ENCODE measurements at places on chromosomes 3 and 15.

GRCh38 chr3:40731445-40731844 lies 206.7 kb downstream of the ZNF621 start:
- no peak for DNase-seq

DNA sequence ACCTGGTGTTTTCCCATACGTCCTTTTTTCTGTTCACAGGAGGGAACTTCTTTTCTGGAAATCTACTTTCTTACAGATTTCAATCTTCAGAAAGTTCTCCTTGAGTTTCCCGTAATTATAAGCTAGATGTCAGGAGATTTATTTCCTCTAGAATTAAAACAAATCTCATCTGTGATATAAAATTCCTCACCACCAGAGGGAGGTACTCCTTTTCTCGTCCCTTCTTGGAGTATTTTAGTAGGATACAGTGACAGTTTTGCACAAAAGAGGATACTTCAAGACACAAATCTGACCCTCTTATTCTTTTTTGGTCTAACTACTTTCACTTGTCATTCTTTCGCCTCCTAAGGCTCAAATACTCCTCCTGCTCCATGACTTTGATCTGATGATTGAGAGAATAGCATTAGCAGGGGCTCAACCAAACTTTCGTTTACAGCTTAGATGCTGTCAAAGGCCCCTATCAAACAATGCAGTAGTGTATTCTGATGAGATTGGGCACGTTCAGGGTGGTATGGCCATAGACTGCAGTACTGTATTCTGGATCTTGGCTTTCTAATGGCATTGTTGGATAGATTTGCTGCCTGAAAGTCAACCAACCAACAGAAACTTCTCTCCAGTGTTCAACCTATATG lies 38.0 kb downstream of the TMEM41A start:
- no peak for DNase-seq

GRCh38 chr15:76327191-76328105 lies 9.1 kb upstream of the ISL2 start:
- no peak for DNase-seq

- no peak for DNase-seq
Observed at GRCh38 chr15:83380682-83381081, 66.5 kb upstream of the SH3GL3 start.

DNA sequence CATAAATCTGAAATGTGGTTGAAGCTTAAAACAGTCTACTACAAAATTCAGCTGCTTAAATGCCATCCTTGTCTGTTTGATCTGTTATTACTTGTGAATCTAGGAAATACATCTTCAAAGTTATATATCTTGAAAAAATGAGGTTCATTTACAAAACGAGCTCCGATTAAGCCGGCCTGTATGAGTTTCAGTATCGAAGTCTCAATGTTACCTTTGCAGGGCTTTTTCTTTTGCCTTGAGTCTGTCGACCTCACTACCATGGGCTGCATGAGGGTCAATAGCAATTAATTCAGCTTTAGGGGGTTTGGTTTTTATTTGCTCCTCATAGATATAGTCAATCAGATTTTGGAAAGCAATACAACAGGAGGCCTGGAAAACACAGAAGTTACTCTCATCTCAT lies 23.2 kb downstream of the ERICH6 start:
- DNase-seq: no peak

DNA sequence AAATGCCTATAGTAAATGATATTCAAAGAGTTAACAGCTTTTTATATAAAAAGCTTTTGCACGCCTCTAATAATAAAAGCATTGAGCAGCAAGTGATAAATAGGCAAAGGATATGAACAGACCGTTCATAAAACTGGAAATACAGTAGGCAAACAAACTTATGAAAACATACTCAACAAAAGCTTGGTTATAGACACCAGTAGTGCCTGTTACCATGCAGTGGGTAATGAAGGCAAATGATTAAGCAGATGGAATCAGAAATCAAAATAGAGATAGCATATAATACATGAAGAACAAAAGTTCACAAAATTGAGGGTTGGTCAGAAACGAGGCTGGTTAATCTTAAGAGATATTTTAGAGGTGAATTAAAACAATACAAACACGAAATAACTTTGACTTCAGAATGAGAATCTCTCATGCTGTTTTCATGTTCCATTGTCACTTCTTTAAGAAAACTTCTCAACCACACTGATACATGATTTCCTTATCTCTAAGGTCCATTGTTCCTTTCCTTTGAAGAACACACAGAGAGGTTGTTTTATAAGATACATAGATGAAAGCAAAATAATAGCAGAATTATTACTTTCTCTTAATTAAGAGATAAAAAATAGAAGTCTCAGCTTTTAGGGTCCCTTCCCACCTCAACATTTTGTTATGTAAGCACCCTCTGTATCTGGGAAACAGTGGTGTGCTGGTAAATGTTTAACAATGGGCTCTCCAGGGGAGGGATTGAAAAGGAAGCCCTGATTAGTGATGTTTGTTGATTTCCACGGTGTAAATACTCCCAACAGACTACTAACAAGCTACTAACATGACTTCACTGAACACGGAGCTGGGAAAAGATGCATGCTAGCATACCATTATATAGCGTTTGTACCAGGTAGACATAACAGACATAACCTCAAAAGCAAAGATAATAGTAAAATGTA lies 12.6 kb downstream of the RASGRP1 start:
- DNase-seq: no peak

GRCh38 chr15:40439960-40440742 lies 602 bp upstream of the BAHD1 start:
- peak; percentile 46 for DNase-seq

- DNase-seq: no peak
Observed at GRCh38 chr3:2579206-2579605, 480.5 kb downstream of the CNTN4 start.

DNA sequence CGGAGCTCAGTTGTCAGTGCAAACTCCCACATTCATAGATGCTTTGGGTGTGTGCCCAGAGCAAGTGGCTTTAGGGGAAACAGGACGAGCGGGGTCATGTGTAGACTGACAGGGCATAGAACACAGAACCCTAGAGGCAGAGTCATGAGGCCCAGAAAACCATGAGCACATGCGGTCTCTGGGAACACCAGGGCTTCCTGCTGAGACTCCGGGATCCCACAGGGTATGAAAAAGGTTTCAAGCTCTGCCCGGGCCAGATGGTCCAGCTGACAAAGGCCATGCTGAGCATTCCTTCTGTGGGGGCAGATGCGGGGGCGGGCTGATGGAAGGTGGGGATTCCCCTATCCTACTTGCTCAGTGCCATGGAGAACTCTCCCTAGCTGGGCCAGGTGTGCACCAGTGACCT lies 44.8 kb downstream of the ROPN1B start:
- no peak for DNase-seq

GRCh38 chr15:51048308-51048707 lies 46.4 kb downstream of the TNFAIP8L3 start:
- DNase-seq: no peak

DNA sequence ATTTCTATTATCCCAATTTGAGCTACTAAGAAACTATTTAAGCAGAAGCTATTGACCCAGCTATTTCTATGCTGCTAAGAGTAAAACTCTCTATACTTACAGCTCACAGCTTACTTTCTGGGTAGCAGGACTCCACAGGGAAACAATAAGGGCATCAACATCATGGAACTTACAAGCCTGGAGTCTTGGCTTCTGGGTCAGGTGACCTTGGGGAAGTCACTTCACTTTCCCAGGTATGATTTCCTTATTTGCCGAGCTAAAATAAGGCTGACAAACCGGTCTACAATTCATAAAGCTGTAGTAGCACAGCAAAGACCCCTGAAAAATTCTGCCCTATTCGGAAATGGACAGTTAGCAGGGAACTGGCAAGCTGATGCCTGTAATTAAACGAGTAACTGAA lies 278.3 kb upstream of the NR2F2 start:
- DNase-seq: no peak

DNA sequence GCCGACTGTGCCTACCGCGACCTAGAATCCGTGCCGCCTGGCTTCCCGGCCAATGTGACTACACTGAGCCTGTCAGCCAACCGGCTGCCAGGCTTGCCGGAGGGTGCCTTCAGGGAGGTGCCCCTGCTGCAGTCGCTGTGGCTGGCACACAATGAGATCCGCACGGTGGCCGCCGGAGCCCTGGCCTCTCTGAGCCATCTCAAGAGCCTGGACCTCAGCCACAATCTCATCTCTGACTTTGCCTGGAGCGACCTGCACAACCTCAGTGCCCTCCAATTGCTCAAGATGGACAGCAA lies 1.4 kb downstream of the ISLR start:
- no peak for DNase-seq

- DNase-seq: no peak
Observed at GRCh38 chr3:184662187-184662586, 49.7 kb downstream of the MAGEF1 start.

DNA sequence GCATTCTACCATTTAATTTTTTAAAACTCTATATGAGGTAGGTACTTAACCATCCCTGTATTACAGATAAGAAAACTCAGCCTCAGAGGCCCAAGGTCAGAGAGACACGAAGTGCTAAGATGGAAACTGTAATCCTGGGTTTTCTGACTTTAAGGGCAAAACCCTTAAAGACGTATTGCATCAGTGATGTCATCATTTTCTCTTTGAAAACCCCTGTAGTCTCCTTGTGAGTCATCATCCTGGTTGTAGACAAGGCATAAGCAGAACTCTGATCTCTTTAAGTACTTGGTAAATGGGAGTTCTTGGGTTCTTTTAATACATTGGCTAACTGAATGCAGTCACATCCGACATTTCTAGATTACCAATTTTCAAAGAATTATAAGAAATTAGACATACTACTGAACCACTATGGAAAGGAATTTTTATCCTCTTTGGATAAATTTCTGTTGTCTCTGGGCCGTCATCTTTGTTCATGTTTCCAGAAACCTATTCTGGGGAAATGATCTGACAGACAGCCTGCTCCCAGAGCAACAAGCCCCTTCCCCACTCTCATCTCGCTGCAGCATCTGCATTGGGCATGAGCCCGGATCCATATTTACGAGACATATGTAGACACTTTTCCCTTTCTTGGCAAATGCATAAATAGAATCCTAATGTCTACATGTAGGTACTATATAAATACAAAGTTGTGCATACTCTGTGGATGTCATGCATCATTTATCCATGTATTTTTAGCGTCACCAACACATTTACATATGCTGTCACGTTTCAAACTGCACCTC lies 48.7 kb upstream of the MDFIC2 start:
- no peak for DNase-seq

GRCh38 chr3:9295007-9295406 lies 45.6 kb upstream of the SRGAP3 start:
- DNase-seq: no peak

DNA sequence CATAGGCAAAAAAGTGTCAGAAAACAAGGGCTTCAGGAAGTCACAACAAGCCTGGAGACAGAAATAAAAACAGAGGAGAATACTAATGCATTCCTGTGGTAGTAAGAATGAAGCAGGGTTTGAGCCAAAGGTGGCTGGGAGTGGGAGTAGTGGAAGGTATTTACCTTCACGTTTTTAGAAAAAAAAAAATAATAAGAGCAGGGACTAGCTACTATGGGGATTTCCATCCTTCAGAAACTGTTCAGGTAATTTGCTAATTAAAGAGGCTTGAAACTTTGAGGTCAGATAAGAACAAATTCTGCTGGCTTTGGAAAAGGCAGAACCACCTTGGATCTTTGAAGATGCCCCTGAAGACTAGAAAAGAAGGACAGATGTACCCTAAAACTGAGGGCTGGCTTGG lies 18.4 kb downstream of the ILDR1 start:
- no peak for DNase-seq

- no peak for DNase-seq
Observed at GRCh38 chr3:69384326-69384725, 1.6 kb downstream of the FRMD4B start.

- no peak for DNase-seq
Observed at GRCh38 chr15:42937143-42937542, 16.6 kb upstream of the TTBK2 start.

GRCh38 chr3:161999846-162000245 lies 503.2 kb downstream of the OTOL1 start:
- no peak for DNase-seq

- DNase-seq: no peak
Observed at GRCh38 chr3:60574046-60574769, 677.0 kb downstream of the FHIT start.

- no peak for DNase-seq
Observed at GRCh38 chr3:138901567-138901966, 45.4 kb downstream of the FOXL2 start.

- no peak for DNase-seq
Observed at GRCh38 chr15:53978253-53978906, at the start of gene UNC13C. Gene UNC13C (plus strand): TSS chr15:53978441. CDS start chr15:54012904, 34,463 bp downstream.

DNA sequence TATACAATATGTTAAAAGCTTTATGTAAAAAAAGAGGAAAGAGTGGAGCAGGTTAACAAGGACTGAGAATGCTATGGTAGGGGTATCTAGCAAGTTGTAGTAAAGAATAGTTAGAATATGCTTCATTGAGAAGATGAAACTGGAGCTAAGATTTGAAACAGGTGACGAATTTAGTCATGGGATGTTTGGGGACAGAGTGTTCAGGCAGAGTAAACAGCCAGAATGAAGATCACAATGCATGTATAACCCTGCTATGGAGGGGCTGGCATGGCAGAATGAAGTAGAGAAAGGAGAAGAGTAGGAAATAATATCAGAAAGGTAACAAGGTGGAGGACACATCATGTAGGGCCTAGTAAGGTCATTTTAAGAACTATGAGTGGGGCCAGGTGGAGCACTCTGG lies 72.0 kb downstream of the BTD start:
- DNase-seq: no peak

DNA sequence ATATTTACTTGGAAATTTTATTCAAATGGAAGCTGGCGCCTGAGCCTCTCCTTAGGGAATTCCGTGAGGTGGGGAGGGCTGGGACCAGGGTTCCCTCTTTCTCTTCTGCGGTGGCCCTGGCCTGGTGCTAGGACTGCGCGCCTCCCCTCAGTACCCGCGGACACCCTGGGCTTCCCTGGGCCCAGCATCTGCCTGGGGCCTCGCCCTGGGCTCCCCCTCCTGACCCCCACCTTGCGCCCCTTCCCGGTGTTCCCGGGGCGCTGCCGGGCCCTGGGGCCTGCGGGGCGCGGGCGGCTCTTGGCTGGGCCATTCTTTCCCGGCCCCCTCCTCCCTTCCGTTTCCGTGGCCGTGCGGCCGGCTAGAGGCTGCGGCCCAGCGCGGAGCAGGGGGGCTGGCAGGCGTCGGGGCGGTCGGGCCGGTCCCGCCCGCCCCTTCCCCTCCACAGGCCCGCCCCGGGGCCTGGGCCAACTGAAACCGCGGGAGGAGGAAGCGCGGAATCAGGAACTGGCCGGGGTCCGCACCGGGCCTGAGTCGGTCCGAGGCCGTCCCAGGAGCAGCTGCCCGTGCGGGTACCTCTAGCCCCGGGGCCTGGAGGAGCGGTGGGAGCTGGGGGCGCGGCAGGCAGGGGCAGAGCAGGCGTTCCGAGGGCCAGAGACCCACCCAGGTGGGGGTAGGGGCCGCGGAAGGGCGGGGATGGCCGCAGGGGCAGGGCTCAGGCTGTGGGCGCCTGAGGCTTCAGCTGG lies at the start of gene FES:
Gene FES, plus strand, starts transcription at position 529 of the 743 bp plus-strand sequence. CDS start 542 bp downstream, outside the sequence.
- DNase-seq: no peak

GRCh38 chr3:33808559-33808958 lies 10.1 kb downstream of the PDCD6IP start:
- DNase-seq: no peak

GRCh38 chr3:30655187-30655812 lies 48.9 kb downstream of the TGFBR2 start:
- DNase-seq: no peak

- no peak for DNase-seq
Observed at GRCh38 chr3:155302481-155302880, 9.0 kb upstream of the STRIT1 start.

Data from stimulated activated CD4-positive, alpha-beta T cell treated with anti-CD3 and anti-CD28 coated beads, TNF-alpha, amount 100 ng/mL, for 24 hours (primary cell).